H1 (cell line): ENCODE measurements at places on chromosomes 11 and 22.
A peak's percentile ranks its signal among the peaks of the same experiment; 100 is the strongest.

GRCh38 chr11:14656536-14657457 is 13.2 kb downstream of the PDE3B start:
- no peak for DNase-seq

GRCh38 chr22:45799291-45799690 is 127.7 kb downstream of the ATXN10 start:
- DNase-seq: no peak

GRCh38 chr11:90585491-90585890 is 362.6 kb upstream of the CHORDC1 start:
- DNase-seq: no peak

- DNase-seq: no peak
Measured at GRCh38 chr11:77051511-77051910, 15.3 kb upstream of the CAPN5 start.

GRCh38 chr11:27353593-27354358 is 9.2 kb downstream of the CCDC34 start:
- DNase-seq: no peak

DNA sequence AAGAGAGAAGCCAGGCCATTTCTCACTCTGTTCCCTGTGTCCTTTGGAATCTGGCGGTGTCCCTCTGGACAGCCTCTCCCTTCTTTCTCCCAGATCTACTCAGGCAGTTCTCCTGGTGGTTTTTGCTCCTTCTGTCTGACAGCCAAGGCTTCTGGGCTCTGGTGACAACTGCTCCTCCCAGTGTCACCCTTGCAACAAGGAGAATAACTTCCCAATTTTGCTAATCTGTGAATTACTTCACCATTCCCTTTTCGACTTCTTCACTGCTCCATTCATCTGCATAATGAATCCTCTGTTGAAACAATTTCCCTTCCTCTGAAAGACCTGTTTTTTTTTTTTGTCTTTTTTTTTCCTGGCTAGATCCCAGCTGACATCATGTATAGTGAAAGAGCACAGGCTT is 56.3 kb upstream of the PDE3B start:
- no peak for DNase-seq

- no peak for DNase-seq
Measured at GRCh38 chr22:32376681-32377080, 19.0 kb downstream of the RFPL3 start.

GRCh38 chr11:44596525-44597276 is 31.2 kb downstream of the CD82 start:
- no peak for DNase-seq

DNA sequence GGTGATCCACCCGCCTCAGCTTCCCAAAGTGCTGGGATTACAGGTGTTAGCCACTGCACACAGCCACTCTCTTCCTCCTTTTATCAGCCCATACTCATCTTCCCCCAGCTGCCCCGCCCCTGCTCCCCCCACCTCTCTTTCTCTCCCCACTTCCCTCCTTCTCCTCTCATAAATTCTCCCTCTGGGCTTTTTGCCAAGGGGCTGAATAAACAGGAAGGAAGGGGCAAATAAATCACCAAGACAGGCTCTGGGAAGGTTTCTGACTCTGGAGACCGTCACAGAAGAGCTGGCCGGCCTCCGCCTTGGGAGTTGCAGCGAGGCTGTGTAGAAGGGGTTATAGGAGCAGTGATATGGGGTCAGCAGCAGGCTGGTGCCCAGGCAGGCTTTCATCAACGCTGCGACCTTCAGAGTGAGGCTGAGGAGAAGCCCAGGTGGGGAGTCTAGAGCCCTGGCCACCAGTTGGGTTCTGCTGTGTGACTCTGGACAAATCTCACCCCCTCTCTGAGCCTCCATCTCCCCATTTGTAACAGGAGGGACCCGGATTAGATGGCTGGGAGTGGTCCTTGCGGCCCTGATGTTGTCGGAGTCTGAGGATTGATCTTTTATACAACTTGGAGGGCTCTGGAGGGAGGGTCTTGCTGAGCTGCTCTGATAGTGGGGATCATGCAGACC is 62.6 kb upstream of the RASD2 start:
- DNase-seq: no peak

DNA sequence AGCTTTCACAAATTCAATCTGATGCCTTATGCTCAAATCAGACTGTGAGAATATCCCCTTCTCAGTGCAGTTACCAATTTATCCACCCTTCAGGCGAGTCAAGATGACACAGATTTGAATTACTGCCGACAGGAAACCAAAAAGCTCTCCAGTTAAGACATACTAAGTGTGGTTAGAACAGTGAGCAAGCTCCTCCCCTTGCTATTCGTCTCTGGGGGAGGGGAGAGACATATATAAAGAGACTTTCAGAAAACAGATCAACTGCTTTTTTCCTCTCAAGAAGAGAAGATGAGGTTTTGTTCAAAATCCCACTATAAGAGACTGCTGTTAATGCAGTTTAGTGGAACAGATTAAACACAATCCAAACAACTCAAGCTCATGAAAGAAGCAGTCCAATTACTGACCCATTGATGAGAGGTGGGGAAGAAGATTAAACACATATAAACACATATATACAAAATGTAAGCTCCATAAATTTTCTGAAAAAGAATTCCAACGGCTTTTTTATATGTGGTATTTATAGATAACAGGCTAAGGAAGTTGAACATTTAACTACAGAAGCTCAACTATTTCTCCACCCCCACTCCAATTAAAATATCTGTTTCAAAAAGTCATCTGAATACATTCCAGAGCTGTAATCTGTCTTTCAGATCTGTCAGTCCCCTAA is 102.7 kb downstream of the MRTFA start:
- DNase-seq: no peak

GRCh38 chr11:196786-197731 is 4.2 kb downstream of the SCGB1C1 start:
- DNase-seq: peak; percentile 33

DNA sequence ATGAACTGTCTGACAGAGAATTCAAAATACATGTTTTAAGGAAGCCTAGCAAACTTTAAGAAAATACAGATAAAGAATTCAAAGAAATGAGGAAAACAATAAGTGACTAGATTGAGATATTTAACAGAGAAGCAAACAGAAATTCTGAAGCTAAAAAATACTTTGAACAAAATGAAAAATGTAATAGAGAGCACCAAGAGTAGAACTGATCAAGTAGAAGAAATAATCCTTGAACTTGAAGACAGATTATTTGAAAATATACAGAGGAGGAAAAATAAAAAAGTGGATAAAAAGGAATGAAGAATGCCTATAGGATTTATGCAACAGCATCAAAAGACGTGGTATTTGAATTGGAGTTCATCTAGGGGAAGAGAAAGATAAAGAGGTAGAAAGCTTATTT is 101.9 kb upstream of the OR4B1 start:
- no peak for DNase-seq

DNA sequence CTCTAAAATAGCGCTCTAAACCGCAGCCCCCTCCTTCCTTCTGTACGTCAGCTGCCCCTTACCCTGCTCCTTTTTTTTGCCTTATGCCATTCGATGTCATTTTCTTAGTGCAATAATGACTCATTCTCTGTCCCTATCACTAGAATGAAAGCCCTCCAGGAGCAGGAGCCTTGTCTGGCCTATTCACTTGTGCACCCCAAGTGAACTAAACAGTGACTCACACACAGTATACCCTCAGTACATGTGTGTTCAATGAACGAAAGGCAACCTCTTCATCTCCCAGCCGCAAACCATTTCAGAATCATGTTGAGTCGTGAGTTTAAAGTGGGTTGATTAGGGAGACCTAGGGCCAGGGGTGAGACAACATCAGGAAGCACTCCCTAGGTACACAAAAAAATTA is 50.7 kb upstream of the SPATA19 start:
- DNase-seq: peak; percentile 38

DNA sequence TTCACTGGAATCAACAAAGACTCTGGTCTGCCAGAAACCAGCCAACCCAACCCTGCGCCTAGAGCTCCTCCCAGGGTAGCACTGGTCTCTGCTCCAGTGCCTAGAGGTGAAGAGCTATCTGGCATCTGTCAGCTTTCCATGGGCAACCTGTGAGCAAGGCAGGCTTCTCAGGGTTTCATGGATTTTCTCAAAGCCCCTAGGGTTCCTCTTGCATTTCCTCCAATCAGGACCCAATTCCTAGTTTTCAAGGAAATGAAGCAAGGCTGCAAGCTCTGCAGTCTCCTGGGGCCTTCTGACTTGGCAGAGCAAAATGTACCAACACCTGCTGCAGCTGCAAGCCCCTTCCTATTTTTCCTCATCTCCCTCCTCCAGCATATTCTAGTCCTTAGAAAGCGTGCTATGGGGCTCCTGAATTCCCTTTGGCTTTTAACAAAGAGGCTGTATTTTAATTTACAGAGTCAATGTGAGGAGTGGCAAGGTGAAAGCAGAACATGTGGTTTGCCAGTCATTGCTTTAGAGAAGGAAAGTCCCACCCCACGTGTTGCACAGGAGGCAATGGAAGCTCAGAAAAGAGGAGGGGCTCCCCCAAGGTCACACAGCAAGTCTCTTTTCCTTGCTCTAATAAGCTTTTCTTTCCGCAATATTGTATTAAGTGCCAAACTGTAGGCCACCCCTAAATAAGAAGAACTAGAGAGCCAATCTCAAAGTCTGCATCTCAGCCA is 33.0 kb upstream of the RIC3 start:
- DNase-seq: no peak

DNA sequence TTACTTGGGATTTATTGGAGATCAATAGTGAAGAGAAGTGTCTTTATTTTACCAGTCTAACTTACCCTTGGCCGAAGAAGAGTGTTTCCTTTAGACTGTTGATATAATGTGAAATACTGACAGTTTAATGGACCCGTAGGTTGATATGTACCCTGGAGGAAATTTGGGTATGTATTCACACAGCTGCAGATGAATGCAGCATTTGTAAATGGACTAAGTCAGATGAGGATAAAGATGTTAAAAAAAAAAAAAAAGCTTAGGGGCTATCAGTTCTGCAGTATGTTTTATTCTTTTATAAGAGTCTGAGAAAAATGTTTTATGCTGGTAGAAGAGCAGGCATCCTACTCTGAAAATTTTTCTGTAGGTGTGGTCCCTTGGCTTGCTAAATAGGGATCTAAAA is 2.7 kb downstream of the REXO2 start:
- DNase-seq: no peak

- no peak for DNase-seq
Measured at GRCh38 chr11:46382646-46383403, 1.4 kb downstream of the MDK start.

DNA sequence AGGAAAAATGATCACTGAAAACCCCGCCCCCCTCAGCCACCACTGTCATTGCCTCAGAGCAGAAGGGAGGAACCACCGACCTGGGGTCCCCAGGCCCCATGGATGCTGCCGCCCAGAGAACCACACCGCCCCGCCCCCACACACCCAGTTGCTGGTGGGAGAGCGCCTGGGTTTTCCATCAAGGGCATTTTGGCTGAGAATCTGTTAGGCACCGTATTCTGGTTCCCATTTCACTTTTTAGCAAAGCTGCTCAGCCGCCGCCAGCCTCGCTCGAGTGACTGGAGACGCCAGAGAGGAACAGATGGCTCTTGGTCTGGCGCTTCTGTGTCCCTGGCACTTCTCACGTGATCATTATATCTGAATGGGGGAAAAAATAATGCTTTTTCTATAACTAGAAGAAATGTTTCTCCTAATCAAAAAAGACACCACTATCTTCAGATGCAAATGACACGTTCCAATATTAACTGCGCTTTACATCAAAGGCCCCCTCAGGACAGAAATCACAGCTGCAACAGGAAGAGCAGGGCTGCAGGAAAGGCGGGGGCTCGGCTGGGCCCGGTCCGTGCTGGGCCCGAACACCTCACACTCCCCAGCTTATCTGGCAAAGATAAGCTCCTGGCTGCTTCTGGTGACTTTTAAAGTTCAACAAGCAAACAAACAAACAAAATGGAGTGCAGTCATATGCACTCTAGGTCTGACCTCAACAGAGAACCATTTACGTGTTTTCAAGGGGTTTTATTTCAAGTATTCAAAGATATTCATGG is 149.8 kb downstream of the MPPED1 start:
- no peak for DNase-seq

DNA sequence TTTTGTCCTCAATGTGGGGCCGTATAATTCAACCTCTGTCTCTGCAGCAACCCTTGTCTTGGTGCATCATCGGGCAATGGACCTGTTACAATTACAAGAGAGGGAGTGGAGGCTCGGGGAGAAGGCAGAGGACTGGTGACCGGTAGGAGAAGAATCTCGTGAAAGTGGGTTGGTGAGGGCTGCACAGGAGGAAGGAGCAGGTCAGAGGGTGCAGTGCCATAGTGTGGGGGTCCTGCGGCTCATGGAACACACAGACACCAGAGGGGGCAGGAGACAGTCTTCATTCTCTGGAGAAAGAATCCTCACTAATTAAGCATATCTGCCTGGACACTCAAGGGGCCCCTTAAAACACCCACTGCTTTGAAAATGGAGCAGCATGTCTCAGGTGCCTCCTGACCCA is 174.7 kb upstream of the B3GAT1 start:
- DNase-seq: peak; percentile 7

DNA sequence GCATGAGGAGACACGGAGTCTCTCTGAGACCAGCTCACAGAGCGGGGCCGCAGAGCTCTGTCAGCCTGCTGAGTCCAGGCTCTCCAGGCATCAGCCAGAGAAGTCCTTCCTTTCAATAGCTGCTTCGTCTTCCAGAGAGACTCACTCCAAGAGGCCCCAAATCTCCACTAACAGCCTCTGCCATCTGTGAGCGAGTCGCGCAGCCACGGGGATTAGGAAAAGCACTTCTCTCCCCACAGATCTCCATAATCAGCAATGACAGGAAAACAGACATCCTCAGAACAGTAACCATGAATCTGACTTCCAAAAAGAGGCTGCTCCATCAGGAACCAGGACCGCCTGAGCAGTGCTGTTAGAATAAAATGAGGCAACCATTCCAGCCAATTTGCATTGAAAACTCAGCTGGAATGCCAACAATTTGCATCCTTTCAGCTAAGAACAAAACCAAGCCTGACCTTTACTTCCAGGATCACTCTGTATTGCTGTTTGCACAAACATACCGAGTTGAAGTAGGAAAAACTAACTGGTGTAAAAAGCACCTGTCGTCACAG is 65.4 kb downstream of the SMCO4 start:
- DNase-seq: no peak

DNA sequence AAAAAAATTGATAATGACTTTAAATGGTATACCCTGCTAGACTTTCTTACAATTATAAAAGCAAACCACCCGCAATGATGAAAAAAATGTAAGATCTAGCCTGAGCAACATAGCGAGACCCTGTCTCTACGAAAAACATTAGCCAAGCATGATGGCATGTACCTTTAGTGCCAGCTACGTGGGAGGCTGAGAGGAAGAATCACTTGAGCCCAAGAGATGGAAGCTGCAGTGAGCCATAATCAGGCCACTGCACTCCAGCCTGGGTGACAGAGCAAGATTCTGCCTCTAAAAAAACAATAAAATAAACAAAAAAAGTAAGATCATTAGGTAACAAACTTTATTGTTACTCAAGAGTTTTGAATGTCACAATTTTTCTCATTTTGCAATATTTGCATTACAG is 39.2 kb downstream of the KMT5B start:
- DNase-seq: no peak

- no peak for DNase-seq
Measured at GRCh38 chr11:132126973-132127899, 756.8 kb downstream of the NTM start.

- DNase-seq: no peak
Measured at GRCh38 chr11:44282620-44283019, 27.3 kb downstream of the ALX4 start.

- DNase-seq: no peak
Measured at GRCh38 chr11:1779806-1780699, 16.3 kb upstream of the CTSD start.

- DNase-seq: no peak
Measured at GRCh38 chr11:57819252-57819979, 57.8 kb downstream of the CTNND1 start.
